ENCODE measurements at places on chromosomes 3 and 15.

DNA sequence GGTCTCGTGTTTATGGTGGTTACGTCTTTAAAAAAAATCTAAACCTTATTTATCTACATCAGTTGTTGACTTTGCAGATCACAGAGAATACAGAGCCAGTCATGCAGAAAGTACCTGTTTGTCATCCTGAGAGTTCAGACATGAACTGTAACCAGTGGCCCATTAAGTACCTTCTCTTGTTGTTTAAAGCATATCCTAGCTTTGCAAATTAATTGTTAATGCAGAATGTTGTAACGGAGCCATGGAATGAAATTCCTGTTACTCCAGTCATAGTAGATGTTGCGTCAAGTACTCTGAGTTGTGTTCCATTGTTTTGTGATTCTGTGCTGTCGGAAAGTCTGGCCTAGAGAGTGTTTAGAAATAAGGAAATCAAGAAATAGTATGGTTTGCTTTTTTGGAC is 205.2 kb downstream of the RBMS3 start:
- peak; percentile 8 for DNase-seq

DNA sequence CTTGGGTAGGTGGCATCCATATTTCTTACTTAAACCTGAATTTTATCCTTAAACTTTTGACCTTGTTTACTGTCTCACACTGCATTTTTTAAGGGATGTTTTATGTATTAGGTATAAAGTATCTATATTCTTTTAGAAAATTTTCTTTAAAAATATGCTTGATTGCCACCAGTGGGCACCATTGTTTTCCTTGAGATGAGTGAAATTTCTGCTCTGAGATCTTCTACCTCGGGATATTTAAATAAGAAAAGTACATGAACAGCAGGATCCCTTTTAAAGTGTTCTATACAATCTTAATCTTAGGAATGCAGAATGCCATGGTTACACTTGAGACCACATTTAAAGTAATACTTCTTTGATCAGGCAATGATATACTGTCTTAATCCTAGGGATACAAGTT is 108.7 kb downstream of the SLMAP start:
- DNase-seq: no peak

DNA sequence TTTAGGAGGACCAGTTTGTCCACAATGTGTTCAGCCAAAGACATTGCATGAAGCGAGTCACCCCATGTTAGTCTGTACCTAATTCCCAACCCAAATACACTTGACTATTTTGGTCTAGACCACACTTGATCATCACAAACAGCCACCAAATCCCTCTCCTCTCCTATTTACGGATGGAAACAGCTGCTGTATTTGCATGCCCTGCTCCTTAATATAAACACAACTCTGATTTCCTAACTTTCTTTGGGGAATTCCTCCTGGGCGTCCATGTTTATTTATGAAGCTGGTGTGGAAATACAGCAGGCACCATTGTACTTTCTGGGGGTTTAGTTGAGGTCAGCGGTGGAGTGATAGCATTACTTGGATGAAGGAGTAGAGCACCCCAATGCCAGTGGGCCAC is 235.2 kb downstream of the TLE3 start:
- DNase-seq: no peak

DNA sequence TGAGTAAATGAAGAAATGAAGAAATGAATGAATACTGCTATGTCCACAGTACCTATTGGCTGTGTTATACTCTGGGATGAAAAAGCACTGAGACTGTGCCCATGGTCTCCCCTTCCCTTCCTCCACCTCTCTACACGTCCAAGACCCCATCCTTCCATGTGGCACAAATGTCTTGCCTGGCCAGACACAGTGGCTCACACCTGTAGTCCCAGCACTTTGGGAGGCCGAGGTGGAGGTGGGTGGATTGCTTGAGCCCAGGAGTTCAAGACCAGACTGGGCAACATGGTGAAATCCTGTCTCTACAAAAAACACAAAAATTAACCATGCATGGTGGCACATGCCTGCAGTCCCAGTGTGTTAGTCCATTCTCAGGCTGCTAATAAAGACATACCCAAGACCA is 200.1 kb downstream of the FAM43A start:
- no peak for DNase-seq

DNA sequence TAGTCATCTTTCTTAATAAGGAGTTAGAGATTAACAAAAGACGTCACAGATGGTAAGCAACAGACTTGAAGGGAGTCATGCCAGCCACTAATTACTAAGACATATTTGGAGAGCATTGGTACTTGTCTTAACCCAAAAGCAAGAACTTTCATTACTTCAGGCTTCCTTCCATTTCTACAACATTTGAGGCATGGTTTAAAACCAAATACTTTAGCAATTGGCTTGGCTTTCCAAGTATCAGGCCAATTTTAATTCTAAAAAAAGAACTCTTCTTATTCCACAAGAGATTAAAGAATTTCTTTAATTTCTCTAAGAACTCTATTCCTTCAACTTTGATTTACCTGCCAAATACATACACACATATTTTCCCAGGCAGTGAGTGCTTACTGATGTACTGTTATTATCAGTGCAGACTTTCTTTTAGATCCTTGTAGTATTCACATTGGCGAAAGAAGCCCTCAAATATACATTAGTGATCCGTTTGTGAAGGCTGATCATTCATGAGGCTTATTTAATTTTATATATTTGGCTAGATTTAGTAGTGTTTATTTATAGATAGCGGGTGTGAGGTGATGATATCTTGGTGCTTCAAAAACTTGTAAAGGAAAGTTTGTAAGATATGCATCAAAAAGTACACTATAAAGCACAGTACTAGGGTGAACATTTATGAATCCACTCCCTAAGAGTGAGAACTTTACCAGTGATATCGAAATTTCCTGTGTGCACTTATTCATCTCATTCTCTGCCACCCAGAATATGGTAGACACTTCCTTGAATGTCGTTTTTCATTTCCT is 229.2 kb downstream of the MFSD1 start:
- no peak for DNase-seq

- DNase-seq: no peak
Measured at GRCh38 chr15:23823508-23823907, 136.4 kb upstream of the NDN start.

DNA sequence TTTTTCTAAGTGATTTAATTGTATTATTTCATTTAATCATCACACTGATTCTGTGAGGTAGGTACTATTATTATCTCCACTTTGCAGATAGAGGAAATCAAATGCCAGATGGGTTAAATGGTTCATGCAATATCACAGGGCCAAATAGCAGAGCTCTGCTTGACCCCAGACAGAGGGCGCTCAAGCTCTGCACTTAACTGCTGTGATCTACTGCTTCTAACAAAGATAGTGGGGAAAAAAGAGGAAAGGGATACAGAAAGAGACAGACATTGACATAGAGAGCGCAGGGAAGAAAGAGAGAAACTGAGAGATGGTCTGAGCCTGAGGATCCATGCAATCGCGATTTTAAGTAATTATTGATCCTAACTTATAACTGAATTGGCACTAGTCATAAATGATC is 279.1 kb upstream of the THRB start:
- DNase-seq: peak; percentile 41

GRCh38 chr15:73886717-73887345 is 13.5 kb downstream of the TBC1D21 start:
- no peak for DNase-seq

- no peak for DNase-seq
Measured at GRCh38 chr3:1609416-1609815, 489.2 kb upstream of the CNTN4 start.

- DNase-seq: no peak
Measured at GRCh38 chr3:45387171-45387570, 1.2 kb upstream of the LARS2 start.

GRCh38 chr15:101410612-101411011 is 78.9 kb downstream of the PCSK6 start:
- DNase-seq: no peak

GRCh38 chr3:98705694-98706093 is 57.4 kb upstream of the ST3GAL6 start:
- DNase-seq: no peak

DNA sequence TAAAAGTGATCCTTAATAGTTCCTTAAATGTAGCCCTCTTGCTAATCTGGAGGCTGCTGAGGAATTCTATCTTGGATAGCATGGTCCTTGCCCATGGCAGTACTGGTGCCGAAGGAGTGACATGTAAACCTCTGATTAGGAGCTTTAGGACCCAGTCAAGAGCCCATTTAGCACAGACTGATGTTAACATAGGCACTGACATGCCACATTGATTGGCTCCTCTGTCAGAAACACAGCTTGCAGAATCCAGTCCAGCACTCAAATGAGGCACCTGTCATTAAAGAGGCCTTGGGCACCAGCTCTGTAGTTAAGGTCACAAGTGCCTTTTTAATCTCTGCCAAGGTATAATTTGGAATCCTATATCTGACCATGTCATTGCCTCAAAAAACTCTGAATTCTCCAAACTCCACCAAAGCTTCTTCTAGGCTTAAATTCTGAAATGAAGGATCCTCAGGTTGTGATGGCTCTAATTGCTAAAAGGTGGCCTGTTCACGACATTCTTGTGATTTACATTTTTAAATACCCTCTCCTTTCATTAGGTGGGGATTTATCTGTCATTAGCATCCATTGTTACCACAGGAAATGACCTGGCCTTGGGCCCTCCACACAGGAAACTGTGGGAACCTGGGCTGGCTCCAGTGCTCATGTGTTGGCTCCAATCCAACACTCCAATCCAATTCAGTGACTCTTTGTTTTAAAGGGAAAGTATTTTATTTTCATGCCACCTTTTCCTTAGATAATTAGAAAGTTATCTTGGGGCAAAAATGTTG is 57.3 kb upstream of the RNF7 start:
- no peak for DNase-seq

GRCh38 chr15:98241032-98241554 is 280.6 kb downstream of the ARRDC4 start:
- DNase-seq: no peak

- peak; percentile 13 for DNase-seq
Measured at GRCh38 chr3:44862226-44862637, 520 bp downstream of the TMEM42 start.

DNA sequence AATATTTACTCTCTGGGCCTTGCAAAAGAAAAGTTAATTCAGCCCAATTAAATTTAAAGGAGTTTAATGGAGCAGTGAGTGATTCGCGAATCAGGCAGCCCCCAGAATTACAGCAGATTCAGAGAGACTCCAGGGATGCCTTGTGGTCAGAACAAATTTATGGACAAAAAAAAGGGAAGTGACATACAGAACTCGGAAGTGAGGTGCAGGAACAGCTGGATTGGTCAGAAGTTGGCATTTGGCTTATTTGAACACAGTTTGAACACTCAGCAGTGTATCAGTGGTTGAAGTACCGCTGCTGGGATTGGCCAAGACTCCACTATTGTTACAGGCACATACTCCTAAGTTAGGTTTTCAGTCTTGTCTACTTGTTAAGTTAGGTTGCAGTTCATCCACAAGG is 145.0 kb upstream of the GAP43 start:
- DNase-seq: no peak

DNA sequence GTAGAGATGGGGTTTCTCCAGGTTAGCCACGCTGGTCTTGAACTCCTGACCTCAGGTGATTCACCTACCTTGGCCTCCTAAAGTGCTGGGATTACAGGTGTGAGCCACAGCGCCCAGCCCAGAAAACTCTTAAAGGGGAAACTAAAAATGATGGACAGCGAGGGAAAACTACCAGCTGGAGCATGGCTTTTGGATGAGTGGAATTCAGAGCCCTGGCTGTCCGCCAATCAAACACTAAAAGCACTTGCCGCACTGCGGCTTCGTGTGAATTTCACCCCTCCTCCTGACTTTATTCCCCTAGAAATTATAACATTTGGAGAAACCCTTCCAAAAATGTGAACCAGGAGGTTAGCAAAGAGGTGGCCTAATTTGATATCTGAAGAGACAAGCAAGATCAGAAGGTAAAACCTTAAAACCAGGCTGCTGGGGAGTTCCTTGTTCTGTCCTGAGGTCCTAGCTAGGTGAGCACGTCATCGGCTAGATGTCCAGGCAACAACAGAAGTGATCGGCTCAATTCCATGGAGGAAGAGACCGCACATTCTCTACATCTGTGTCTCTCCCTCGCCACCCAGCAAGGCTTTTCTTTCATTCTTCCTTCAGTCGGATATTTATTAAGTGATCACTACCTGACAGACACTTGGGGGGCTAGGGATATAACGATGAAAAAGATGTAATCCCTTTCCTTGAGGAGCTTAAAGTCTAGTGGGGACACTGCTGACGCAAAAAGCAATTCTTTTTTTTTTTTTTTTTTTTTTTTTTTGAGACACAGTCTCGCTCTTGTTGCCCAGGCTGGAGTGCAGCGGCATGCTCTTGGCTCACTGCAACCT is 1.7 kb downstream of the TM4SF19 start:
- DNase-seq: no peak

DNA sequence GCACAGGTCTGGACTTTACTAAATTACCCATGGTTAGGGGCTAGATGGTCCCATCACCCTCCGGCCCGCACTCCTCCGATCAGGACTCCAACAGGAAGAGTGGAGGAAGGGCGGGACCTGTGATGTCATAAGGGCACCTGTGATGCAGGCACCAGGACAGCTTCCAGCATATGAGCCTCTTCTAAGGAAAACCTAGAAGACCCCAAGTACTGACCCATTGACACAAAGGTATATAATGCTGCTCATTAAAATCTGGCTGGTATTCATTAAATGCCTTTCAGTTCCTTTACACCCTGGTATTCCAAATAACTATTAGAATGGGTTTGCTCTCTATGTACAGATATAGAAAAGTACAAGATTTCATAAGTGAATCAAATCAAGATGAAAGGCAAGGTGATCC is at the start of gene IQCF5:
TSS of gene IQCF5 (minus strand) at position 101 of the 400 bp plus-strand sequence. CDS start at position 31, 70 bp downstream.
- no peak for DNase-seq

GRCh38 chr3:50572158-50572557 is 2.8 kb downstream of the HEMK1 start:
- peak; percentile 52 for DNase-seq

GRCh38 chr3:100401674-100402041 is 319 bp downstream of the LNP1 start:
- DNase-seq: no peak

DNA sequence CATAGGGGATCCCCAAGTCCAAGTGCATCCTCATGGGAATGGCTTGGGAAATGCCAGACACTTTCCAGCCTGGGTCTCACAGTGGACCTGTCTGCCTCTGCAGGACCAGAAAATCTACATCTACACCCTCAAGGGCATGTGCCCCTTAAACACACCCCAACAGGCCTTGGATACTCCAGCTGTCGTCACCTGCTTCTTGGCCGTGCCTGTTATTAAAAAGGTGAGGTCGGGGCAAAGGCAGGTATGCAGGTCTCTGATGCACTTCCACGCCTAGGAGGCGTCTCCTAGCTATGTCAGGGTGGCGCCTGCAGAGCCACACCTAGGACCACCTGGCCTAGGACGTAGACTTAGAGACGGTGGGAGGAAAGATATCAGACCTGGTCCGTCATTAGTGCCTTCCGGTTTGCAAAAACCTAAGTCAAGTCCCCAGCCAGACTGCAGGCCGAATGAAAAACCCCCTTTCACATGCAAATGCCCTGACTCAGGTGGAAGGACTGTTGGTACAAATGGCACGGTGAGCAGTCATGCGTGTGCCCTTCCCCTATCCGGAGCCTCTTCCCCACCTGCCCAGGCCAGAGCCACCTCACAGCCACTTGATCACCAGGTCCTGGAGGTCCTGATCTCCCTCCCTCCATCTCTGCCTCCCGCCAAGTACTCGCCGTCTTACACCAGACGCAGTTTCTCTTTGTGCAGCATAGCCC is 143.5 kb downstream of the LRRK1 start:
- no peak for DNase-seq
